NCI-H526 treated with DMSO at 0.1 percent for 48 hours (cell line): ENCODE measurements at places on chromosomes 5 and 9.

- no peak for DNase-seq
These were observed 621 bp downstream of the SEC16A start for GRCh38 chr9:136482046-136482792.

- no peak for DNase-seq
These were observed 260.1 kb upstream of the CDH18 start for GRCh38 chr5:20248118-20248517.

- no peak for DNase-seq
These were observed 21.1 kb upstream of the SHB start for GRCh38 chr9:38090170-38090569.

DNA sequence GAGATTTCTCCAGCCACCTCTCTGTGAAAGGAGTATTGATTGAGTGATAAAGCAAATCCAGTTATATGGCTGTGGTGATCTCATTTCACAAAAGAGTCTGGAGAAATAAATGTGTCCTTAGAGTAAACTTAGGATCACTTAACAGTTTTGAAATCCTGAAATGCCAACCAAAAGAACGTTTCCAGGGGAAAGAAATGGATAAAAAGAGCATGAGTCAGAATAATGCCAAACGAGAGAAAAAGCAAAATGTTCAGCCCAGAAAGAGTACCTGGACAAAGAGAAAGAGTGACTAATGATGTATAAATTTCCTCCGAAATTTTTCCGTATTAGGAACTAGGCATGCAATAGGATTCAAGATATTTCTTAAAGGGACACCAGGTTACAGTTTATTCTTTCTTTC is 463.1 kb upstream of the CDH10 start:
- no peak for DNase-seq

- DNase-seq: no peak
These were observed 29.7 kb upstream of the F2RL2 start for GRCh38 chr5:76652809-76653414.

DNA sequence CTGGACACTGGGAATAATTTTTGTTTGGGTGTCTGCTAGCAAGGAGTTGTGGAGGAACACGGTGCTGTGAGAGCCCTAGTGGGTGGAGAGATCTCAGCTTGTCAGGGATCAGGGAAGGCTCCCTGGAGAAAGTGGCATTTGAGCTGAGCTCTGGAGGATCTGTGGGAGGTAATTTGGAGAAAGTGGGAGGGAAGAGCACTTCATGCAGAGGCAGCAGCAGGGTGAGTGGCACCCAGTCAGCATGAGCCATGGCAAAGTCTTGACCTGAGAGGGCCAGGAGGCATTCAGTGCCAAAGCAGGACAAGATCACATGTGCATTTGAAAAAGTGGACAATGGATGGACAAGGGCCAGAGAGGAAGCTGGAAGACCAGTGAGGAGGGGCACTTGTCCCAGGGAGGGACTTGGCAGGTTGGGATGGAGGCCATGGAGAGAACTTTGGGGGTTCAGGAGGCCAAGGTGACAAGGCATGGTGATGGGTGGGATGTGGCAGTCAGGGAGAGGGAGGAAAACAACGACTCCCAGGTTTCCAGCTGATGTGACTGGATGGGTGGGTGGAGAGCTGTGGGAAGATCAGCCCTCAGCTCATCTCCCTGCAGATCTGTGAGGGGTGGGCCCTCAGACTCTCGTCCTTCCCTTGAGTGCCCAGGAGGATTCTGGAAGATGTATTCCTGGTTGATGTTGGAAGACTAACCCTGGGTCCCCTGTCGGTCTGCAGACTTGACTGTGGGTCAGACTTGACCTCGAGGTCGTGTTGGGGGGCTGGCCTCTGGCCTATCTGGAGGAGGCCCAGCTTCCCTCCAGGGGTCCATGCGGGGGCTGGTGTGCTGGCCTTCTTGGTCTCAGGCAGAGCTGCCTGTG is 68.9 kb upstream of the PITX1 start:
- no peak for DNase-seq

DNA sequence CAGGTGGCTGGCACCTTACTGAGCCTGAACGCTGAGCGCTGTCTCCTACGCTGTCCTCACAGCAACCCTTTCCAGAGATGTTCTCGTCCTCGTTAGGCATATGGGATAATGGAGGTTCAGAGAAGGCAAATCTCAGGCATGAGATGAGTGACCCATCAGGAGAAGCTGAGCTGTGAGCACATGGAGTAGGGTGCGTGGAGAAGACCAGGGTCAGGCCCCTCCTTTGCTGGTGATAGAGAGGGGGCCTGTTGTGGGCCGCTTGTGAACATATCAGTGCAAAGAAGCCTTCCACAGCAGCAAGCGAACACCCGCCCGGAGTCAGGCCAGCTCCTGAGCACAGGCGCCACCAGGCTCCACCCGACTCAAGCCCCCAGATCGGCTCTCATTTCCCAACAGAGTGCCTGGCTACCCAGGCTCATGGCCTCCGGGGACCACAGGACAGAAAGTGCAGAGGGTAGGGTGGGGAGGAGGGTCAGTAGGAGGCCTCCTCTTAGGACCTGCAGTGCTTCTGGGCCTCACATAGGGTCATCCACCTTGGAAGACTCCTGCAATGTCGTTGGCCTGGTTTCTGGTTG is 15.0 kb upstream of the TIFAB start:
- DNase-seq: no peak

DNA sequence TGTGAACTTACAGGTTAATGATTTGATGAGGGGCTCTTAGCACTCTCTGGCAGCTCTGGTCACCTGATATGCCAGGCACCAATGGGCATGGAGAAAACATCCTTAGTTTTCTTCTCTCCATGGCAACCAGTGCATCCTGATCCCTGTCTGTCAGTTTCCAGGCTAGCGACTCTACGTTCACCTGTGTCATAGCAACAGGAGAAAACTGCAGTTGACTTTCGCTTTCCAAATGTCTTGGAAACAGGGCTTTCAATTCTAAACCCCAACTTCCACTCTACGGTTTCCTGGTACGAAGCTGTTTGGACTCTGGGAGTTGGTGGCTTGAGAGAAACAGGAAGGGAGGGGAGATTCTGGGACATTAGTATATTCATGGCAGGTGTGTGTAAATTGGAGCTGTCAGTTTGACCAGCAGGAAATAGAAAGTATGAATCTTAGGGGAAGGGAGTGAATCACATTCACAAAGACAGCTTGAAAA is 74.4 kb downstream of the SLC28A3 start:
- no peak for DNase-seq

- no peak for DNase-seq
These were observed 171.3 kb downstream of the SLC28A3 start for GRCh38 chr9:84169240-84169639.

GRCh38 chr9:6673326-6674025 is 27.9 kb upstream of the GLDC start:
- no peak for DNase-seq

DNA sequence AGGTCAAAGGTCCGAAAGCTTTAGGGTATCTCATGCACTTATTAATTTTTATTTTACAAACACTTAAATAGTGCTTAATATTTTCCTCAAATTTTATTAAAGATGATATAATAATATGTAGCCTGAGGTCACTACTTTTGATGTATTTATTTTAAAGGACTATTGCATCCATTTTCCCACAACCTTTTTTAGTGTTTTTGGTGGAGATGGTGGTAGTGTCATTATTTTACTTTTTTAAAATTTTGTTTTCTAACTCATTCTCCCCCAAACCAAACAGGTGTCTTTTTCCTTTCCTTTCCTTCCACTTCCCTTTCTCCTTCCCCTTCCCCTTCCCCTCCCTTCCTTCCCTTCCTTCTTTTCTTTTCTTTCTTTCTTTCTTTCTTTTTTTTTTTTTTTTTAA is 328.6 kb downstream of the CYLC2 start:
- no peak for DNase-seq

DNA sequence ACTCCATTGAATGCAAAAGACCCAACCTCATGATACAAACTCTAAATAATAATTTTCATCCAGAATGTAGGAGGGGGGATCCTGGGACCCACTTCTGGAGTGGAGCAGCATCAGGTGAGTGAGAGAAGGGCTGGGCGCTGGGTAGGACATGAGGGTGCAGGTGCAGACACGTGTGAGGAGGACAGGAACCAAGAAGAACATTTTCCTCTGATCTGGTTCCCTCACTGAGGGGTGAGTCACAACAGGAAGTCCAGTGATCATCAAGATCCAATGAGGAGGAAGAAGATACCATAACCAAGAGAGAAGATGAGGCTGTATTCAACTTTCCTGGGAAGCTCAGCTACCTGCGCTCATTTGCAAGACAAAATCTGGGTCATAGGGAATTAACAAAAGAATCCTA is 57.4 kb downstream of the SFXN1 start:
- DNase-seq: no peak

- no peak for DNase-seq
These were observed 75.2 kb upstream of the PRLR start for GRCh38 chr5:35305336-35306020.

DNA sequence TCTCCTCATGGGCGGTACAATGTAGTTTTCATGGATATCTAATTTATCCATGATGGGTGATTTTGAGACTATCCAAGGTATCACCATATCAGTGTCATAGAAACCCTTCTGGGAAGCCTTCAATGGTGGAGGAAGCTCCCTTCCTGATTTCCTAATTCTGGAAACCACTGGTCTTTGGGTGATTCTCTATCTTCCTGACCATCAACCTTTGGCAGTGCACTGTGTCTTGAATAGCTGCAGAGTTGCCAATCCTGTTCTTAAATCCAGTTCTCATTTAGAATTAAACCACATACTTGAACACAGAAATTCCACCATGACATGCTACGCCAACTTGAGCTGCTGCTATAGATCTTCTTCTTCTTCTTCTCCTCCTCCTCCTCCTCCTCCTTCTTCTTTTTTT is 161.7 kb upstream of the KLF9 start:
- DNase-seq: no peak
